ENCODE measurements at places on chromosomes 16 and 17.

- peak; percentile 19 for DNase-seq
Observed at GRCh38 chr17:1055751-1056645, 59.1 kb downstream of the TIMM22 start.

DNA sequence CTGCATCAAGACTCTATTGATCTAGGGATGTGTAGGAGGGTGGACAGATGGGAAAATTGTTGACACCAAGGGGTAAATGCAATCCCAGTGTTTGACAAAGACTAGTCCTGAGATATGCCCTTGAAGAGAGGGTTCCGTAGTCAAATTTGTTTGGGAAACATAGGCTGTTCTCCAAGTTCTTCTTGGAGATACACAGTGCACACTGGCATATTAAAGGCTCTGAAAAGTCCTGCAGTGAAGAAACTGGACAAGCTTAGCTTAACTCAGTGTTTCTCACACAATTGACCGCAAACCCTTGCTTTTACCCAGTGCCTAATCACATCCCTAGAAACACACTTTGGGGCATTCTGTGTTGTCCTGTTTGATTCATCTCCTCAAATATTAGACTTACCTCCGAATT lies 10.8 kb downstream of the DHRS7C start:
- DNase-seq: no peak

DNA sequence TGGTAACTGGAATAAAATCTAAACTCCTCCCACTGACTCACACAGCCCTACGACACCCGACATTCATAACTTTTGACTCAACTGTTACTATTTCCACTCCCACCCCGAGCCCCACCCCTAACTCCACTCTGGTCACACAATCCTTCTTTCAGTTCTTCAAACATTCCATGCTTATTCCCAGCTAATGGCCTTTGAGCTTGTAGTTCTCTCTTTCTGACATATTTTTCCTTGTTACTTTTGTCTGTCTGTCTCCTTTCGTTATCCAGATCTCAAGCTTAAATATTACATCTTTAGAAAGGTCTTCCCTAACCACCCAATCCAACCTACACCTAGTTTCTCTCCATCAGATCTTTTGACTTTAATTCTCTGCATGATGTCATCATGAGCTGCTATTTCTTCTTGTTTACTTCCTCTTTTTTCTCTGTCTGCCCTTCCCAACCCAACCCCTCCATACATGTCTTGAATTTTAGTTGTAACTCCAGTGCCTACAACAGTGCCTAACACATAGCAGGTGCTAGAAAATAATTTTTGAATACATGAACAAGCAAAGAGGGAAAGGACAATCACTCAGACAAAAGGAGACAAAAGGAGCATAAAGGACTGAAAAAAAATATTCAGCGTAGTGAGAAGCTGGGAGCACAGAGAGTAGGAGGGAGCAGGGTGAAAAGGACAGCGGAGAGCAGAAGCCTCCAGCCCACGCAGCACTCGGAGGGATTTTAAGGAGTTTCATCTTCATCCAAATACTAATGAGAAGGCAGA lies 65.2 kb upstream of the SMIM36 start:
- peak; percentile 75 for DNase-seq

GRCh38 chr16:3075523-3075915 lies 10.1 kb downstream of the IL32 start:
- no peak for DNase-seq

DNA sequence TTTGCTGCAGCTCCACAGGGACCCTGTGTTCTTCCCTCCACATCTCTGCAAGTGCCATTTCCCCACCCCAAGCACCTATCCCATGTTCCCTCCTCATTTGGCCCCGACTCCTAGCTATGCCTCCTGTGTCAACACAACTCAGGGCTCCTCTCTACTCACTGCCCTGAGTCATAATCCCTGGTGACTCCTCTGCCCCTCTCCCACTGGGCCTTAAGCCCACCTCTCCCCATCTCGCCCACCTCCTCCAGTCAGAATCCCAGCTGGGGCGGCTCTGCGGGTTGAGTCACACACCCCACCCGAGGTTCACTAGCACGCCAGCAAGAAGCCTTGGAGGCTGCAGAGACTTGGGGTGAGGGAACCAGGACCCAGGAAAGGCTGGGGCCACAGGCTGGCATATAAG lies 346.2 kb downstream of the FOXL1 start:
- DNase-seq: peak; percentile 94

DNA sequence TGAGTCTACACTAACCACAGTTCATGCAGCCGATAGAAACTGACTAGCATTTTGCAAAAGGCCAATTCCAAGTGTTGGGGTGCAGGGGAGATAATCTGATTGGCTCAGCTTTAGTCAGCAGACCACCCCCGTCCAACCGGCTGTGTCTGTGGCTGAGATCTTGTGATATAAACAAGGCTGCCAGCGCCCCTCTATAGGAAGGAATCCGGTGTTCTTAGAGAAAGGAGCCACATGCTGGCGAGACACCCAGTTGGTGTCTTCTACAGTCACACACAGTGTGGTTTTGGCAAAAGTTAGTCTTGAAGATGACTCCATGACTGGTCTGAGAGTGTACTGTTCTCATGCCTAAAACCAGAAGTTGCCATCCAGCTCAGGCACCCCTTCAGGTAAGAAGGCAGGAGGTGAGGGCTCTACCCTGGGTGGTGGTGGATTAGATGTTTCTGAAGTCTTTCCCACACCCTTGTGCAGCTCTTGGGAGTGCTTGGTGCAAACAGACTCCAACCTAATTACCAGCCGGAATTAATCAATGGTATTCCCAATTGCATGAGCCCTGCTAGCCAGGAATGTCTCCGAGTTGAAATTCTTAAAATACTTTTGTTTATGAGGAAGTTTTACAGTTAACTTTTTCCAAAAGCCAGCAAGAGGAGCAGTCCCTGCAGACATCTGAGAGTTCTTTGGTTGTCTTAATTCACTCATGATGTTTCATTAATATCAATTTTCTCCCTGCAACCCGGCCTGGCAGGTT lies 172.3 kb upstream of the IRX6 start:
- peak; percentile 13 for DNase-seq

GRCh38 chr16:57977418-57978069 lies 6.6 kb upstream of the CNGB1 start:
- DNase-seq: peak; percentile 42
